ENCODE measurements at places on chromosomes 4 and X.

DNA sequence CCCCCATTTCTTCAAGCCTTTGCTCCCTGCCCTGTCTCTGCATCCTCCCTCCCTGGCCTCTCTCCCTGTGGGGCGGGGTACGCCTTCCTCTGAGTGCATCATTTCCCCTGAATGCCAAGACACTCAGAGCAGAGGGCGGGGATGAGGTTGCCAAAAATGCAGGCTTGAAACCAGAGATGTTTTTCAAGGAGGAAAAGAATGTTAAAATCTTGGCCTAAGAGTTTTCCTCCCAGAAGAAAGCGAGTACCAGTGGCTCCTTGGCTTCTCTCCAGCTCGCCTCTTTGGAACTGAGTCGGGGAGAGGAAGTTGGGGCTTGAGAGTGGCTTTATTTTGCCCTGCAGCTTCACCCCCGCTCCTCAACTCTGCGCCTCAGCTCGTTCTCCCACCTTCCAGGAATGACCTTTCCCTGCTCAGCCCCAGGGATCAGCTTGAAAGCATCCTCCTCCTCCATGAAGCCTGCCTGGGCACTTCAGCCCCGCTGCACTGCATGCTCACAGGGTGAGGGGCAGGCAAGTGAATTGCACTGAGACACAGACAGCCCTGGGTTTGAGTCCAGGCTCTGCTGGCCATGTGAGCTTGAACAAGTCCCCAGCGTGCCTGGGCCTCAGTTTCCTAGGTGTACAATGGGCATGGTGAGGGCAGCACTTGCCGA, 57.5 kb upstream of the SORCS2 start:
- DNase-seq: no peak

DNA sequence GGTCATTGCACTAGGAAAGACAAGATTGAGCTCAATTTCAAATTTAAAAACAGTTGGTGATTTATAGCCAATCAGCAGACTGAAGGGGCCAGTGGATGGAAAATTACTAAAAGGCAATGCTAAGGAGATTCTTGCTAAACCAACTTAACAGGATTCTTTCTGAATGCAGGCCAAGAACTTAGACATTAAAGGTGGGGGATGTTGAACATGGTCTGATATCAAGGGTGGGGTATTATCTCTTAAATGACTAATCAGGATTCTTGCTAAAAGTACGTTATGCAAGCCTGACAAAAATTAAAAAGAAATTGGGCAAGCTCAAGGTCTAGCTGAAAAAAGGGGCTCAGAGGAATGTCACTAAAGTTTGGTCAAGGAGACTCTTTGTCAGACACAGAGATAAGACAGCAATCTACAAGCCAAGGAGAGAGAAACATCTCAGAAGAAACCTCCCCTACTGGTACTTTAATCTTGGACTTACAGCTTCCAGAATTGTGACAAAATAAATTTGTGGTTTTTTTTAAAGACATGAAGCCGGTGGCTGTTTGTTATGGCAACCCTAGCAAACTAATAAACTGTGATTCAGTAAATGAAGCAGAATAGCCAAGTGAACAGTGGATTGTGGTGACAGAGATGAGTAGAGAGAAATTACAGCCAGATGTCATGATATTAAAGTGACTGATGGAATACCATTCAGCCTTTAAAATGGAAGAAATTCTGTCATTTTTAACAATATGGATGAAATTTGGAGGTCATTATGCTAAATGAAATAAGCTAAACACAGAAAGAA, 120.3 kb upstream of the KLHL4 start:
- no peak for DNase-seq

GRCh38 chr4:70305601-70306000, 29.2 kb upstream of the CABS1 start:
- DNase-seq: no peak

GRCh38 chrX:150570512-150570911, 2.1 kb downstream of the MTM1 start:
- DNase-seq: no peak

GRCh38 chrX:63746715-63747114, 38.3 kb downstream of the ARHGEF9 start:
- no peak for DNase-seq

- no peak for DNase-seq
Measured at GRCh38 chr4:11489453-11490083, 60.9 kb upstream of the HS3ST1 start.

DNA sequence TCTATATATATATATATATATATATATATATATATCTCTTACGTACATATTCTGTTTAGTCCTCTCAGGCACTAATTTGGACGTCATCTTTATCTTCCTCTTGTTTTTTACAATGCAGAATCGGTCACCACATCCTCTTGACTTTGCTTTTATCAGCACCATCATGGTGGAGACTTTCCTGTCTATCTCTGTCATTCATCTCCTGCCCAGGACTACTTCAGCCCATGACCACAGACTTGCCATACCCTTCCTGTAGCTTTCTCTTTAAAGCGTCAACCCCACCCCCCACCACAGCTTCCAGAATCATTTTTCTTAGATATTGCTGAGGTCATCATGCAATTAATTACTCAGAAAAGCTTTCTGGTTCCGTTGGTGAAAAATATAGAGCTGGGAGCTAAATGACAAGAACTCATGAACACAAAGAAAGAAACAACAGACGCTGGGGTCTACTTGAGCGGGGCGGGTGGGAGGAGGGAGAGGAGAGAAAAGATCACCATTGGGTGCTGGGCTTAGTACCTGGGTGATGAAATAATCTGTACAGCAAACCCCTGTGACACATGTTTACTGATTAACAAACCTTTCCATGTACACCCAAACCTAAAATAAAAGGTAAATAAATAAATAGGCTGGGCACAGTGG, 30.5 kb upstream of the PRKX start:
- DNase-seq: peak; percentile 36

DNA sequence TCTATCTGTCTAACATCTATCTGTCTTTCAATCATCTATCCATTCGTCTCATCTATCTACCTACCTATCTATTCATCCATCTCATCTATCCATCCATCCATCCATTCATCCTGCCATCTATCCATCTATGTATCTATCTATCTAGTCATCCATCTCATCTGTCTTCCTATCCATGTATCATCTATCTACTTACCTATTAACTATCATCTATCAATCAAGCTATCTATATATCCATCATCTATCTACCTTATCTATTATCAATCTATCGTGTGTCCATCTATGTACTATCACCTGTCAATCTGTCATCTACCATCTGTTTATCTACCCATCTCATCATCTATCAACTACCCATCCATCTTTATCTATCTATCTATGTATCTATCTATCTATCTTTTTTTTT, 217.7 kb downstream of the CRLF2 start:
- no peak for DNase-seq

GRCh38 chr4:159652871-159653270, 550.0 kb downstream of the RAPGEF2 start:
- DNase-seq: no peak

DNA sequence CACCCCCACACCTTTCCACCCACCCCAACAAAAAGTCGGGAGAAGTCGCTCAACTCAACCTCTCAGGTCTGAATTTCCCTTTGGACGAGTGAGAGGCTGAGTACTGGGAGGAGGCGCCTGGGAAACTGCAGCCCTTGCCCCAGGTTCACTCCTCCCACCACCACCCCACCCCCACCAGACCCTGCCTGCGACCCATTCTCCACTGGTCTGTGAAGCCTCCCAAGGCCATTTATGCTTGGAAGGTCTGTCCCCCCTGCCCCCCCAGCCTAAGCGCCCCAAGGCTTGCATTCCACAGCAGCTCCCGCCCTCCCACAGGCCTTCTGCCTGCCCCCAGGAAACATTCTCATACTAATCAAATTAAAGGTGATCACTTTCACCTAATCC, 27.2 kb downstream of the ELF4 start:
- no peak for DNase-seq

Measured in stimulated activated CD8-positive, alpha-beta memory T cell treated with anti-CD3 and anti-CD28 coated beads, Interleukin-7, amount 100 ng/mL, for 1 hour (primary cell).